ENCODE measurements at places on chromosomes 12 and 14.

- DNase-seq: no peak
Observed at GRCh38 chr12:25388183-25388582, 137.5 kb upstream of the KRAS start.

- DNase-seq: no peak
Observed at GRCh38 chr12:113439606-113440030, 17.4 kb downstream of the SDSL start.

DNA sequence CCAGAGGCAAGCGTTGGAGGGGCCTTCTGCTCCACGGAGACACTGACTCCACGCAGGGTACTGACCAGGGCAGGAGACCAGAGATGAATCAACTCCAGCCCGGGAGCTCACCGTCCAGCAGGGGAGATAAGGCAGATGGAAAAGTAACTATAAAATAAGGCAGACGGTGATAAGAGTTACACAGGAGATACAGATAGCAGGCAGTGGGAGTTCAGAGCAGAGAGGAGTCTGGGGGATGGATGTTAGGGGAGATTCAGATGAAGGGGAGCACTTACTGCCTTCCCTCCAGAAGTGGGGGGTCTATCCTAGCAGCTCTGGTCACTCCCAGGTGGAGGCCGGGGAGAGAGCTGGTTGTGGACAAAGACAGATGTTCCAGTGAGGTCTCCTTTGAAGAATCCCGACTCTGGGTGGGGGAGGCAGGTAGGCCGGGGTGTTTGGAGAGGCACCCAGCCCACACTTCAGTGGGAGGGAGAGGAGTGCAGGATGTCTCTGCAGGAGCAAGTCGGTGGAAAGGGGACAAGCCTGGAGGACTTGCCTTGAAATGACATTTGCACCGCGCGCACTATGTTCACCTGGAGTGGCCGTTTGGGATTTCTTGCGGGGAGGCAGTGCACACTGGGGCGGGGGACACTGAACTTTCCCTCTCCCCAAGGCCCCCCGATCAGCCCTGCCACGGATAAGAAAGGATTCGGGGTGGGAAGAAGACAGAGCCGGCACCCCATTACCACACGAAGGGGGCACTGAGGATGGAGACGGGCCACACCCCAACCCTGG is 1.2 kb downstream of the PITPNM2 start:
- no peak for DNase-seq

- no peak for DNase-seq
Observed at GRCh38 chr14:68243450-68244010, 424.0 kb downstream of the RAD51B start.

- no peak for DNase-seq
Observed at GRCh38 chr14:90514566-90514965, 117.7 kb downstream of the CALM1 start.

- no peak for DNase-seq
Observed at GRCh38 chr12:14547571-14547970, 20.1 kb downstream of the PLBD1 start.

GRCh38 chr12:58301730-58302122 is 360.4 kb downstream of the ATP23 start:
- DNase-seq: no peak

DNA sequence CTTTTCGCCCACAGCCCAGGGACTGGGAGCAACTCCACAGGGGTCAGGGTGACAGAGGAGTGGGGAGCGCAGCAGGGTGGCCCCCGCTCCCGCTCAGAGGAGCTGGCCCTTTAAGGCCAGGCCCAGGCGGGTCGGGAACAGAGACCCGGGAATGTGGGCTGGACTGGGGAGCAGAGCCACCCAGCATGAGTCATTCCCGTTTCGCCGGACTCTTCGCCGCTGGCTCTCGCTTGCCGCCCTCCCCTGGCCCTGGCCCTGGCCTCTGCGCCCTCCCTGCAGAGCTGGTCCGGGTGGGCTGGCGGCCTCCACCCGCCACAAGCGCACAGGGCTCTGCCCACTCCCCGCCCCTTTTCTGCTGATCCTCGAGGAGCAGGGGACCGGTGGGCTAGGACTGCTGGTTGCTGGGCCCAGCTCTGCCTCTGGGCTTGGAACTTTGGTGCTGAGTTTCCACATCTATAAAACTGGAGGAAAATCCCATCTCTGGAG is 92.8 kb downstream of the NINJ2 start:
- peak; percentile 22 for DNase-seq

DNA sequence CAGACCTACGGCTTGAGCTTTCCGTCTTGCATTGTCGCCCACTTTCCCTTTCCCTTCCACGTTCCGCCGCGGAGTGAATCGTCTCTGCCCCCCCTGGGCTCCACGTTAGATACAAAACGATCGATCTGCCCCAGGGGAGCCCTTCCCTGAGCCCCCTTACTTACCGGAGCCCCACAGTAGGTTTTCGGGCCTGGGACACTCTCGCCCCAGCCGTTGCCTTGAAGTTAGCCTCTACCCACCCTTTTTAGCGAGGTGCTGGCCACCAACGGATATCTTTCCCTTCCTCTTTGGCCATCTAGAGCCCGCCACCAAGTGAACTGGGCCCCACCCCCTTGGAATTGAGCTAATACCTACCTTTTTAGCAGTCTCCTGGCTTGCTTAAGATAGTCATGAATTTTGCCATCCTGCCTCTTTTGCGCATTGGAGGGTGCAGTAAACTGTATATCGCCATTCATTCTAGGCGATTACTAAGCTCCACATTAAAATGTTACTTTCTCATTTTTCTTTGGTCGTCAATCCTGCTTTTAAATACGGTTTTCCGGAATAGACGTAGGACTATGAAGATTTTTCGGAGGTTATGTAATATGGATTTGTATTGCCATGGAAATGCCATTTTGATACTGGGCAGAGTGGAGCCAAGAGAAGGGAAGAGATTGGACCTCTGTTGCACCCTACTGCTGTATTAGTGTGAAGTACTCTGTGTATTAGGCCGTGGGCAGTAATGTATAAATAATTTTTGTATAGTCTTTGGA is 764 bp downstream of the RBM25 start:
- peak; percentile 49 for DNase-seq

- no peak for DNase-seq
Observed at GRCh38 chr12:59472273-59472672, 123.6 kb upstream of the SLC16A7 start.

GRCh38 chr14:29548948-29549370 is 378.7 kb downstream of the PRKD1 start:
- peak; percentile 84 for DNase-seq

DNA sequence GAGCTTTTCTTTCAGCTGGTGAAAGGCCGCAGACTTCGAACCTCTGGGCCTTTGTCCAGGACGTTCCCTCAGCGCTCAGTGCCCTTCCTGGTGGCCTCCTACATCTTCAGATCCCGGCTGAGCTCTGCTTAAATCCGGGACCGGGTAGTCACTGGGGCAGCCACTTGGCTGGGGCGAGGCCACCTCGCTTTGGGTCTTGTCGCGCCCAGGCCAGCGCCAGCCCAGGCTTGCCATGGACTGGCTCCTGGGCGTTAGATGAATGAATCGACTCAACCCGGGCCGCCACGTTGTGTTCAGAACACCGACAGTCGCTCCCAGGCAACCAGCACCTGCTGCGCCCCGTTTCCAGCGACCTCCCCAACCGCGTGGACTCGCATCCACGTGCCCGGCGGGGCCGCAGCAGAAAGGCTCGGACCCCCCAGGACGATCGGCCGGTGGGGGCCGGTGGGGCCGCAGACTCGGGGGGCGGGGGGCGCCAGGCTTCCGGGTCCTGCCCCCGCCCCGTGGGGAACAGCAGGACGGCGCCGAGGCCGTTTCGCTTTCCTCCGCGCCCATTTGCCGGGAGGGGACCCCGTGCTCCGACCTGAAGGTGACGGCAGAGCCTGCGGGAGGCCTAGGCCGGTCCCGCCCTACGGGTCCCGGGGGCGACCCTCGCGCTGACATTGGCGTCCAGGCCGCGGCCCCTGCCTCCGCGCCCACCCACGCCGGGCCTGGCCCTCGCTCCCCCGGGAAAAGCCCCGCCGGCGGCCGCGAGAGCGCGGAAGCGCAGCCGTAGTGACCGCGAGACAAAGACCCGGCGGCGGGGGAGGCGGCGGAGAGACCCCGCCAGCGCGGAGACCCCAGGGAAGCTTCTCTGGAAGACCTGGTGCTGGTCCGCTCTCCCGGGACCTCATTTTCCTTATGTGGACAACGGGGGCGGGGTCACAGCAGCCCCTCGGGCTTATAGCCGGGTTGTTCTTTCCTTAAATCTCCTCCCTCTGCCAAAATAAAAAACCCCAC is 37.3 kb upstream of the RCOR1 start:
- DNase-seq: no peak

DNA sequence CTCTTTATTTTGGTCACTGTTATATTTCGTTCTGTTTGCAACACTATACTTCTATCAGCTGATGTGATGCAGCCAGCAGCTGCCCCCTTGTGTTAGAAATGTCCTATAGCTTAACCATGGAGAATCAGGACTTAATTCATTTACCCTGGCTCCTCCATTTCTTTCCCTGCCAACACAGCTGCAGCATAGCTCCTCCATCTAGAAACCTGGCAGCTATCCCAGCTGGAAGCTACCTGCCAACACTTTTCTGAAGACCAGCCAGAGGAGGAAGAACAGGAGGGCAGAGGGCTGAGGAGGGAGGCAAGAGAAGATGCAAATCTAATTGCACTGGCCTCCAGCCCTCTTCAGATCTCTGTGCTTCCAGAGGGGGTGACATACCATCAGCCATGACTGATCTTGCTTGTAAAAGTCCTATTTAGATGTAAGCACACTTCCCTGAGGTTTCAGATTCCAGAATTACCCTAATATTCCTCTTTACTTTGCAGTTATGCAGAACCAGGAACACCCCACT is 156.8 kb upstream of the TMEM260 start:
- peak; percentile 61 for DNase-seq

DNA sequence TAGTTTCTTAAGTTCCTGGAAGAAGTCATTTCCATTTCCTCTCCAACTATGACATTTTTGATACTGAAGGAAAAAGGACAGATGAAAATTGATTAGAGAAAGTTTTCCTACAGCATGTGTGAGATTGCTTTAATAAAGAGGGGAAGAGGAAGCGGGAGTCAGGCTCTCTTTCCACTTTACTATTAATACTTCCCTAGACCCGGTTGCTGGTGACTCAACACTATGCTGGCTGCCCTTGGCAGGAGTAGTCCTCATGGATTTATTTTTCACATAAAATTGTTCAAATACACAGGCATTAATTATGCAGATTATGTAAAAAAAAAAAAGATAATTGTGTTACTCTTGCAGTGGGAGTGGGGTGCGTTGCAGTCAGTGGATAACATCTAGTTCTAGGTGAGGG is 293.4 kb downstream of the EGLN3 start:
- DNase-seq: no peak

DNA sequence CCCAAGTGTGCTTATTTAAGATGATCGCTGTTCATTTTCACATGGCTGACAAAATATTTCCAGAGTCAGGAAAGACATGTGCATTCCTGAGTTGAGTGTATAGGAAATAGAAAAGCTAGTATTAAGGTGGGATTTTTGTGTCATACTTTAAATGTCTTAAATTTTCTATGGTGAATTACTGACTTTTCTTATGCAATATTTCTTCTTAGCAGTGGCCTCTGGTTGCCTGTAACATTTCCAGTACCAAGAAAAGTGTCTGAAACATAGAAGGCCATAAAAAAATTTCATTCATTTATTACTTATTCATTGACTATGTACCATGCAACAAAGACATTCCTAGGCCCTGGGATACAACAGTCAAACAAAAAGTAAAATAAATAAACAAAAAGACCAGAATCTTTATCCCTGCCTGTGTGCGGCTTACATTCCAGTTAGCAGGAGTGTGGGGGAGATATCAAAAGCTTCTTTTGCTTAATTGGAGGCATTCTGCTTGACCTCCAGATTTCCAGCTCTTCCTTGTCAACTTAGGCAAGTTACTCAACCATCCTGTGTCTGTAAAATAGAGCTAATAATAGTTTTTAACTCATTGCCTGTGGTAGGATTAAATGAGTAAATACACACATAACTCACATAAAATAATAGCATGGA is 216.3 kb upstream of the FLRT2 start:
- DNase-seq: no peak

GRCh38 chr14:79136071-79137044 is 966.2 kb downstream of the NRXN3 start:
- no peak for DNase-seq

- no peak for DNase-seq
Observed at GRCh38 chr12:75447691-75448393, 32.7 kb upstream of the GLIPR1 start.

GRCh38 chr12:109458771-109459208 is 18.3 kb downstream of the KCTD10 start:
- no peak for DNase-seq

DNA sequence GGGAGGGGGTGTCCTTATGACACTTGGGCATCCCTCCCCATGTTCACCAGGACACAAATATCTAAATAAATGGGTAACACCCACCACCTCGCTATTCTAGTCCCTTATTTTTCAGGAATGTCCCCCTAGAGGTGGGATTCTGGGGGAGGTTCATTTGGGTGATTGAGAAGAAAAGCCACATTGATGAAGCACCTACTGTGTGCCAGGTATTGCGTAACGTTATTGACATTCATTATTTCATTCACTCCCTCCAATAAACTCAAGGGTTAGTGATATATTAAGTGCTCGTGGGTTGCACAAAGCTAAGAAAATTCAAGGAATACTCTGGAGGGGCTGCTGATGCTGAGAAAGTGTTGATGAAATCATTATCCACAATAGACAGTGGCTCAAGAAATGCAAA is 92.5 kb upstream of the NOS1 start:
- no peak for DNase-seq

DNA sequence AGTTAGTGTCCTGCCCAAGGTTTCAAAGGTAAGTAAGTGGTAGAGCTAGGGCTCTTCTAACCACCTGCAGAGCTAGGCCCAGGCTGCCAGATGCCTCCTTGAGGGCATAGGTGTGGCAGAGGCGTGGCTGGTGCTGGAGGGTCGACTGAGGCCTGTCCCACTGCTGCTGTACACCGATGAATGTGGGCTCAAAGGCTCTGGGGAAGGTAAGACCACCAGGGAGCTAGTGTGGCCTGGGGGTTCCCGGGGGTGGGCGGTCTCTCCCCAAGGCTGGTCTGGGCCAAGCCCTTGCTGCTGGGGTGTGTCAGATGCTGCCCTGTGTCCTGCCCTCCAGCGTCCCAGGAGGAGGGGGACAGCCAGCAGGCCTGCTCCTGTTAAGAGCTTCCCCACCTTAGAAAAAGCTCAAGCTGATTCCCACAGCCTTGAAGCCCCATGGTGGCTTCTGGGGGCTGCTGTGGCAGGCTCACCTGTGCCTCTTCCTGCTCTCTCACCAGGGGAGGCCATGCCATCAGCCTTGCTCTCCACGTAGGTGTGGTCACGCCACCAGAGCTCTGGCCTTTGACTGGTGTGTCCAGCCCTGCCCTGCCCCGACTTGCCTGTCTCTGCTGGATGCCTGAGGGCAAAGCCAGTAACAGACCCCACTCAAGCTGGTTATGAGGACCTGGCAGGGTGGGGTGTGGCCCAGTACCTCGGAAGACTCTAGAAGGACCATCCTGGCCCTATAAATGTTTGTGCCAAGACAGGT is 36.8 kb downstream of the SH2B3 start:
- no peak for DNase-seq

GRCh38 chr14:81450100-81450531 is 50.0 kb upstream of the STON2 start:
- DNase-seq: no peak

- no peak for DNase-seq
Observed at GRCh38 chr12:124160097-124160756, 134.7 kb upstream of the RFLNA start.

- no peak for DNase-seq
Observed at GRCh38 chr14:59093902-59094301, 94.6 kb upstream of the DAAM1 start.

All from hippocampal formation (tissue), 2 donors.